ENCODE measurements at places on chromosomes 2 and 18.

DNA sequence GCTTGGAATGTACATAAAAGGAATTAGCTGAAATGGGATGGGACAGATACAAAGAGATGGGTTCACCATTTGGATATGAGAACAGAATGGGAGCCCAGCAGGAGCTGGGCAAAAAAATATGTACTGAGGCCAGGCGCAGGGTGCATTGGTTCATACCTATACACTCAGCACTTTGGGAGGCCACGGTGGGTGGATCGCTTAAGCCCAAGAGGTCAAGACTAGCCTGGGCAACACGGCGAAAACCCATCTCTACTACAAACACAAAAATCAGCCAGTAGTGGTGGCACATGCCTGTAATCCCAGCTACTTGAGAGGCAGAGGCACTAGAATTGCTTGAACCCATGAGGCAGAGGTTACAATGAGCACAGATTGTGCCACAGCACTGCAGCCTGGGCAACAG, 30.4 kb downstream of the SCN7A start:
- no peak for DNase-seq

GRCh38 chr2:230318190-230319121, 8.5 kb upstream of the SP140L start:
- DNase-seq = no peak

DNA sequence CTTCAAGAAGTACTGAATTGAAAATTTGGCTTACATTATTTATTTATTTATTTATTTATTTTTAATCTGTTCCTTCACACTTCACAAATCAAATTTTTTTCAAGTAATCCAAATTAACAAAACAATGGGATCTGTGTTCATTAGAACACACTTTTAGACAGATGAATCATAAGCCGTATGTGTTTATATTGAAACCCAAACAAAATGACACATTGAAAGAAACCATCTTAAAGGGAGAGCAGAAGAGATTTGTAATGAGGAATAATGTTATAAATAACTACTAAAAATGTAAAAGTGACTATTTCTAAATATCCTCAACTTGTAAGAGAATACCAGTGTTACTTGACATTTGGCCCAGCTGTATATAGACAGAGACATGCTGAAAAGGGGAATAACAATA, 991.0 kb upstream of the CHAC2 start:
- DNase-seq = no peak

- no peak for DNase-seq
These were observed 383.0 kb upstream of the LRRTM1 start for GRCh38 chr2:80687524-80687923.

DNA sequence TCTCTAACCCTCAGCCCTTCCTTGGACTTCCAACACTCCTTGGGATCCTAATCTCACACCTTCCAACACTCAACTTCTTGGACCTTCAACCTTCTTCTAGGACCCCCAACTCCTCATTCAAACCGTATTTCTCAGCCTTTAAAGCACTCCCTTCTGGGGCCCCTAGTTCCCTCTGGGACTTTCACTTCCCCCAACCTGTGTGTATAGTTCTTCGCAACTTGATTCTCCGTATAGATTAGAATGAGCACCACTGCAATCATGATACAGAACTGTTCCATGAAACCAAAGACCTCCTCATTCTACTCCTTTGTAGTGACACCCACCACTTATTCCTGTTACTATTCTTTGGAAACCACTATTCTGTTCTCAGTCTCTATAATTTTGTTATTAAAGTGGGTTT, 62.0 kb upstream of the NFU1 start:
- no peak for DNase-seq

DNA sequence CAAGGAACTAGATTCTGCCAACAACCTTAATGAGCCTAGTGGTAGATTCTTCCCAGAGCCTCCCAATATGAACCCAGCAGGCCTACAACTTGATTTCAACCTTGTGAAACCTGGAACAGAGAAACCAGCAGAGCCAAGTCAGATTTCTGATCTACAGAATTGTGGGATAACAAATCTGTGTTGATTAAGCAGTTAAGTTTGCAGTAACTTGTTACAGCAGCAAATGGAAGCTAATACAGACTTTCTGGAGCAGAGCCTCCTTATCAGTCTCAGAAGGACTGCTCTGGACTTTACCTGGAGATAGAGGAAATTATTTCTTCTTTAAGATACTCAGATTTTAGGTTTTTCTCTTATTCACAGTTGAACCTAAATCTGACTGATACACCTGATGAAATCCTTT, 225.5 kb downstream of the DYM start:
- no peak for DNase-seq

DNA sequence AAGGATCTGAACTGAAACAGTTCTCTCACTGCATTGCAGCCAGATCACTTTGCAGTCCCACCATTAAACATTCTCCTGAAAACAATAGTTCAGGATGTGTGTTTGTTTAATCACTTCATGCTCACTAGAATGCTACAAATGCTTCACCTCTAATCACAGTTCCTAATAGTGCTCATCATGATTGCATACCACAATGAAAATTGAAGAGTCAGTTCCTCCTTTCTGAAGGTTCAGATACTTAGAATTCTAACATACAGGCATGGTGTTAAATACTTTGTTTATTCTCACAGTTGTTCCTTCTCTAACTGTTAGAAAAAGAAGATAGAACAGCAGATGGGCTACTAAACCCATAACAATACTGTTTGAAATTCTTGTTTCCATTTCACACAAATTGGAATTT, 622.3 kb upstream of the ACVR2A start:
- DNase-seq = no peak

- no peak for DNase-seq
These were observed at the start of gene GPR148 for GRCh38 chr2:130728549-130729316. Gene GPR148, plus strand, starts transcription at chr2:130729070. Its CDS starts 82 bp downstream, at chr2:130729152.

GRCh38 chr2:96251721-96252292, 14.0 kb downstream of the TMEM127 start:
- DNase-seq = no peak

DNA sequence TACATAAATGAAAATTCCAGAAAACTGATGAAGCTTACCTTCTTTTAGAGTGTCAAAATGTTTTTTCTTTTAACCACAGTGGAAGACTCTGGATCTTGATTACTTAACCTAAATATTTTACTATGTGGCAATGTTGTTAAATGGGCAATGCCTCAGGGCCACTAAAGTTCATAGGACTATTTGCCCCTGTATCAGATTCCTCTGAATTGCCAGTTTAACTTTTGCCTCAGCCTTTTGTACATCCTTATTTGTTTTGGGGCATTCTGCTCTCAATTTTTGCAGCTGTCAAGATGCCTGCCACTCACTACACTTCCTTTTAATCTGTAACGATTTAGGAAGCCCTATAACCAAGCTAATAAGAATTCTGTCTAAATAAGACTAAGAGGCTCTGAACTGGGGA, 31.7 kb upstream of the SERTAD2 start:
- no peak for DNase-seq

DNA sequence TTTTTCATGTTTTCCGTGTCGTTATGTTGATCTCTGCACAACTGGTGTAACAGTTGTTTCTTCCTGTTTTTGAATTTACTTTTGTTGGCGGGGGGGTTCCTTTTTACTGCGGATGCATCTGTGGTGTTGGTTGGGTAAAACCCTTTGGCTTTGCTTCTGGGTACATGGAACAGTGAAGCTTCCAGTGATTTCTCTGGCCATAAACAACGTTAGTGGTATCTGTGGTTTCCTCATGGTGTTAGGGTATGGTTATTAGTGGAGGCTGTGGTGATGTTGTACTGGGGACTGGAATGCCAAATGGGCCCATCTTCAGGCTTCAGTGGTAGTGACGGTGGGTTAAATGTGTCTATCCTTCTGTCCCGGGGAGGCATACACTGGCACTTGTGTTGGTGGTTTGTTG, 285.4 kb upstream of the ZNF804A start:
- DNase-seq = no peak

DNA sequence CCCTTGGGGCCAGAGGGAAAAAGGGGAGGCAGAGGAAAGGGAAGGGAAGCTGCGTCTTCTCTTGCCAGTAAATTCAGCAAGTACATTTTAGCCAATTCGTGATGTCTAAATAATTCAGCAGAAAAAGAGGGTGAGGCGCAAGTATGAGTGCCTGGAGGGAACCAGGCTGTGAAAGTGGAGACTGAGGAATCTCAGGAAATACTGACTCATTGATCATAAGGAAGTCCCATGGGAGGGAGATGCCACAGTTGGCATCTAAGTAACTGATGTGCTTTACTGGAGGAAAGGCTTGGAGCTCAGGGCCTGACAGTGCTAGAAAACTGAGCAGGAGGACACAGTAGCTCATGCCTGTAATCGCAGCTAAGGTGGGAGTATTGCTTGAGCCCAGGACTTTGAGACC, 31.1 kb downstream of the KIF5C start:
- no peak for DNase-seq

GRCh38 chr2:51722311-51722710, 690.4 kb upstream of the NRXN1 start:
- no peak for DNase-seq

DNA sequence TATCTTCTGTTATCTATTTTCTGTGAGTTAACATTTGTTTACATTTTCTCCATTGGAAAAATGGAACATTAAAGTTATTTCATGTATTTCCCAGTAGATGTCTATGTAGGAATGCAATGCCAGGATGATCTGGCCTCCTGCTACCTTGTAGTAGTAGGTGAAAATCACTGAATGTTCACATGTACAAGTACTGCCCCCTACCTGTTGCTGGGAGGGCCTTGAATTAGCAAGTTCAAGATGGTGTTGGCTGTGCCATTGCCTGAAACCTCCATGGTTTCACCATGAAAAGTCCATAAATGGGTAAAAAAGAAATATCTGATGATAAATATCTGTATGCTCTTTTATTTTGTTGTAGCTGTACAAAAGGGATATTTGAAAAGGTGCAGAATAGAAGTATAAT, 30.7 kb downstream of the XRCC5 start:
- DNase-seq = peak; percentile 34

DNA sequence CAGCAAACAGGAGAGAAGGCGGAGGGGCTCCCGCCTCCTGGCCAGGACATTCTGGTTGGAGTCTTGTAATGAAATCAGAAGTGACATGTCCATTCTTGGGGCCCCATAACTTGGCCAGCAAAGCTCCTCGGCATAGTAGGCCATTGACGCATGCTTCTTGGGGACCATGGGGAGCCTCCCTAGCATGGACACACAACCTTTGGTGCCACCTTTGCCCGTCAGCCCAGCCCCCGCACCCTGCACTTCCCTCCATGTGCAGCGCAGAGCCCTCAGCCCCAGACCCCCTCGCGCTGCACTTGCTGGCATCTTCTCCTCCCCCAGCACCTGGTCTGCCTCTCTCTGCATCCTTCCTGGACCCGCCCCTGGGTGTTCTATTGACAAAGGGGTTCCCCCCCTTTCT, 23.1 kb downstream of the DCDC2C start:
- DNase-seq = no peak

DNA sequence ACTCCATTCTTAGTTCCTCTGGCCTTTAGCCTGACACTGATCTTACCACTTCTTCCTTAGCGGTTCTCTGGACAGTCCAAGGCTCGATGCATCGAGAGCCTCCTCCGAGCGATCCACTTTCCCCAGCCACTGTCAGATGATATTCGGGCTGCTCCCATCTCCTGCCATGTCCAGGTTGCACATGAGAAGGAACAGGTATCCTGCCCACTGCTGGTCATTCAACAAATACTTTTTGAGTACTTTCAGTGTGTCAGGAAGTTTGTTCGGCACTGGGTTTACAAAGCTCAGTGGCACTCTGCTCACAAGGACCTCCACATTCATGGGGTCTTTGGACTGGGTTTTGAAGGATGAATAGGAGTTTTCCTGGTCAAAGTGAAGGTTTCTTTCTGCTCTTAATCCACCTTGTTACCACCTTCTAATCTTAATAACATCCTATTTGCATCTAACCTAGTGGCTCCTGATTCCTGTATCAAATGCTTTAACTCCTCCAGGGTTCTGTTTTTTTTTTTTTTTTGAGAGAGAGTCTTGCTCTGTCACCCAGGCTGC, 25.8 kb downstream of the GCKR start:
- no peak for DNase-seq

- DNase-seq = no peak
These were observed 269.0 kb upstream of the SLC39A10 start for GRCh38 chr2:195388028-195388427.

DNA sequence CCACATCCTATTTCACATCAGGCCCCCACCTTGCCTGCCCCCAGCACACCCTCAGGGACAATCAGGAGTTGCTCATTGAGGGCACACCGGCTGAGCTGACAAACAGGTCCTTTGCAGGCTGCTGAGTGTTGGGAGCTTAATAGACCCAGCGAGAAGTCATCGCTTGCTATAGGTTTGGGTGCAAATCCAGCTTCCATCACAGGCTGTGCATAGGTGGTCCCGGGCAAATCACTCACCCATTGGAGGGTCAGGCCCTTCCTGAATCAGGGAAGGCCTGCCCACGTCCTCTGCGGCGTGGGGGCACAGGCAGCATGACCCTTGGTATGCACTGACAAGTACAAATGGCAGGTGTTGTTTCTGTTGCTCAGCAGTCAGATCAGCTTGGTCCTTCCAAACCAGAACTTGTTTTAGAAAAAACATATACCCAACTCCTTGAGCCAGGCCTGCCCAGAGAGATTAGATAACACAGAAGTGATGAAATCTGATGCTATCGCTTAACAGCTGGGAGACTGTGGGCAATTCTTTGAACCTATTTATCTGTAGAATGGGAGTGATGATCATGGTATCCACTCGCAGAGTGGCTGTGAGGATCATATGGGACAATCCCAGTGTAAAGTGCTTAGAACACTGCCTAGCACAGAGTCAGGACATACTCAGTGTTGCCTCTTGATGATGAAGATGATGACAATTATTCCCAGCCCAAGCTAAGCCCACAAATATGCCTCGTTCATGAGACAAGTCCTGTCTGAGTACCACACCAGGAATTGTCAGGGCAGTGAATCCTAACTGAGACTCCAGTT, 34.9 kb downstream of the SMAD7 start:
- DNase-seq = no peak

DNA sequence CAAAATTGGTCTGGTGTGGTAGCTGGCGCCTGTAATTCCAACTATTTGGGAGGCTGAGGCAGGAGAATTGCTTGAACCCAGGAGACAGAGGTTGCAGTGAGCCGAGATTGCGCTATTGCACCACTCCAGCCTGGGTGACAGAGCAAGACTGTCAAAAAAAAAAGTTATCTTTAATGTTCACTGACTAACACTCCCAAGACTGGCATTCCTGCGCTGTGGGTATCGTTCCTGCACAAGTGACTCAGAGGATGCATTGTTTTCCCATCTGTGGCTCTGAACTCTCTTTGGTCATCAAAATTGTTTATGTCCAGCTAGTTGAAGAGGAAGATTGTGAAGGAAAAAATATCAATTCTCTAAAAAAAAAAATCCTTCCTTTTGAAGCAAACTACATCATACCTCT, 539.0 kb downstream of the SOX11 start:
- no peak for DNase-seq

DNA sequence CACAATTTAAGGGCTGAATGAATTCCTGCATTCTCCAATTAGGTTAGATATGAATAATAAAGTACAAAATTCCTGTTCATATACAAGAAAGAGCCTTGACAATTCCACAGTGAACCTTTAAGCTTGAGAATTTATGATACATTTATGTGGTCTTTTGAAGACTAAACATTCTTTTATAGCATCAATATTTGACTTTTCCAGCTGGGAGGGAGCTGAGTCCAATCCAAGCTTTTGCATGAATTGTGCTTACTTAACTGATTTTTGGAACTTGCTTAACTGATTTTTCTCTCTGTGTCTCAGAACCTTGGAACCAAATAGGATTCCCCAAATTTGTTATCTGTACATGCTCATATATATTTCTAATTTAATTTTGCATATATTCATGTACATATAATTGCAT, 388.0 kb downstream of the TRIB2 start:
- DNase-seq = no peak
